ENCODE measurements at places on chromosomes 5 and 9.

DNA sequence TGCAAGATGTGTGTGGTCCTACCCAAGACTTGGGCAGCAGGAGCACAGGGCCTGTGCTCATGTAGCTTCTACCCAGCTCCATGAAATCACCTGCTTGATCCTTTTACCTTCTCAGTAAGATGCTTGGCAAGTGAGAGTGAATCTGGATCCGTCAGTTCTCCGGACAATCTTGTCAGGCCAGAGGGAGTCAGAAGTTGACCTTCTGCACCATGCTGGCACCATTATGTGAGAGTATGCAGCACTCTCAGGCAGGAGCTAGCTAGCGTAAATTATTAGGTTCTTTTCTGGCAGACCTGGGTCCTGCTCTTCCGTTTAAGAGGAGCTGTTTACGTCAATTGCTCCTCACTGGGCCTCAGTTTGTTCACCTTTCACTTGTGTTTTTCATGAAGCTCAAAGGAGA is 37.0 kb upstream of the ADAM19 start:
- DNase-seq = no peak

- no peak for DNase-seq
These were observed 1.3 kb downstream of the ERBIN start for GRCh38 chr5:65927503-65928321.

GRCh38 chr9:86341007-86341491 is 13.2 kb downstream of the TUT7 start:
- no peak for DNase-seq

- no peak for DNase-seq
These were observed 490.8 kb upstream of the ST8SIA4 start for GRCh38 chr5:101393795-101394450.

- DNase-seq = no peak
These were observed 86.1 kb downstream of the BARX1 start for GRCh38 chr9:93869088-93869487.

DNA sequence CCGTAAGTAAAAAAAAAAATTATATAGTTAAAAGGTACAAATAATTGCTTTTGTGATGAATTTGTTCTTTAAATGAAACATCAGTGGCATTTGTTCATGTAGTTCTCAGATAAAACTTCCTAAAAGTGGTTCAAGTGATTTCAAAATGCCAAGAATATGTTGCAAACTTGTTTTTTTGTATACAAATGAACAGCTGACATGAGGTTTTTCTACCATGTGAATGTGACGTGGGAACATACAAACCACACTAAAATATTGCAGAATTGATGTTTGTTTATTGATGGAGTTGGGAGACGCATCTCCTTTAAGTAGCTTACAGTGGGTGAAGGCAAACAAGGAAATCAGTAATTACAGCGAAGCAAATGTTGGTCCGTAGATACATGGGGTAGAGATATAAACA is 16.9 kb downstream of the BASP1 start:
- DNase-seq = no peak

Data from NCI-H1105 (cell line).